ENCODE measurements at places on chromosomes 16 and 17.
A peak's percentile ranks its signal among the peaks of the same experiment; 100 is the strongest.

- no peak for DNase-seq
Observed at GRCh38 chr17:66330646-66331037, 28.2 kb downstream of the PRKCA start.

DNA sequence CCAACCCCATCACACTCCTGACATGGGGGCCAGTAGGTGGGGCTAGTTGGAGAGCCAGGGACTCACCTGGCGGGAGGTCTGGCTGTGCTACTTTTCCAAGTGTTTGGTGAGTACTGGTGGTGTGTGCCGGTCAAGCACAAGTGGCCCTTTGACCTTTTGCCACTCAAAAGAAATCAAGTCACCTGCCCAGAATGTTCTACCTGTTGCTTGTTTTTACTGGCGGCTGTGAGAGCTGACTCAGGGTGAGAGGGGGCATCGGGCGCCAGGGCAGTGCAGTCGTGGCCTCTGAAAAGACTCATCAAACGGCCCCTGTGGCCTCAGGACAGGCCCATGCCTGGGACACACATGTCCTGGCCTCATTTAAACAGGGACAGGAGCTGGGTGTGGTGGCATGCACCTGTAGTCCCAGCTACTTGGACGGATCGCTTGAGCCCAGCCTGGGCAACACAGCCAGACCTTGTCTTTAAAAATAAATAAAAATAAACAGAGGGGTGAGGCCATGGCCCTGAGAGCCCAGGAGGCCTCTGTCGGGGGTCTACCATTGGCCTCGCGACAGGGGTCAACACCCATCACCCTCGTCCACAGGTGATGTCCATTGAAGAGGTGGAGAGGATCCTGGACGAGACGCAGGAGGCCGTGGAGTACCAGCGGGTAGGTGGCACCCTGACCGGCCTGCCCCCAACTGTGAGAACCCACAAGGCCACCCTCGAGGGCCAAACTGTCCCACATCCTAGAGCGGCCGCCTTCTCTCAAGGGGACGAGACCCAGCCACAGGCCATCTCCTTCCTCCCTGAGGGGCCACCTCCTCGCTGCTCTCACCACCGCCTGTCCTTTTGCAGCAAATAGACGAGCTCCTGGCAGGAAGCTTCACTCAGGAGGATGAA is 5.0 kb downstream of the CHMP6 start:
- DNase-seq, result no peak

DNA sequence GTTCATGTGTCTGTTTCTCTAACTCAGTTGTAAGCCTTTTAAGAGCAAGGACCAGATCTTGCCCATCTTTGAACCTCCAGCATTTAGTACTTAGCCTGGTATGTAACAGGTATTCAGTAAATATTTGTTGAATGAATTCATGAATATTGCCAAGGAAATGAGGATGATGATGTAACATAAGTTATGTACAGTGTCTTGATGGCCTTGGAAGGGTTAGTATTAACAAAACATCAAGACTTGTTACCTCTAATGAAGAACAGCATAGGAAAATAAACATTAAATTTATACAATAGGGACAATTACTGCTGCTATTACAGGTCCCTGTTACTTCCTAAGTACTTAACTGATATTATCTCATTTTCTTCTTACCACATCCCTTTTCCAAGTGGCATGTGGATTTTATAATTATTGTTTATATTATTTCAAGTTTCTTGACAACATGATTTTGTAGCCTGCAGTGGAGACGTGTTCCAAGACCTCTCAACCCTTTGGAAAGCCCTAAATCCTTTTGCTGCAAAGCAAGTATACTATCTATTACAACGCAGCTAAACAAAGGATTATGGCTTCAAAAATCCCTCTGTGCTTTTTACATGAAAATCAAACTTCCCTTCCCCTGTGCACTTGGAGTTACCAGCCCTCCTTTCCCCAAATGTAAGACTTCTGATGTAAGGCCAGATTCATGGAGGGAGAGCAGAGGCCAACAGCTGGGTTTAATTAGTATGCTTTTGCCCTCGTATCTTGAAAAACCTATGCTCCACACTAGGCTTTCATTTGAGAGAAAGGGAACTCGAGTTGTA is 77.4 kb upstream of the SMIM36 start:
- DNase-seq, result no peak

DNA sequence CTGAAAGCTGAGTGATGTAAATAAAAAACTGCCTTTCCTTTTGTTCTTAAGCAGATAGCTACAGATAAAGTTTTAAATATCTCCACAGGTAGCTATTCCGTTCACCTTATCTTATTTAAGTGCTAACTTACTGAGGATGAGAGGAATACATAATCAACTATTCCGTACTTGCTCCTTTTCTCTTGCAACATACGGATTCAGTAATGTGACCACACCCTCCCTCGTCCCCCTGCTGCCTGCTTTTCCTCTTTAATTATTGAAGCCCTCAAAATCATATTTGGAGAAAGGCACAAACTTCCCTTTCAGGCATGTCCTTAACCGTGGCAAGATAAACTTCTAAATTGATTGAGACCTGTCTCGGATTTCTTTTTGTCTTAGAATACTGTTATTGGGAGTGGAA is 101.4 kb downstream of the MAP2K4 start:
- DNase-seq, result no peak

DNA sequence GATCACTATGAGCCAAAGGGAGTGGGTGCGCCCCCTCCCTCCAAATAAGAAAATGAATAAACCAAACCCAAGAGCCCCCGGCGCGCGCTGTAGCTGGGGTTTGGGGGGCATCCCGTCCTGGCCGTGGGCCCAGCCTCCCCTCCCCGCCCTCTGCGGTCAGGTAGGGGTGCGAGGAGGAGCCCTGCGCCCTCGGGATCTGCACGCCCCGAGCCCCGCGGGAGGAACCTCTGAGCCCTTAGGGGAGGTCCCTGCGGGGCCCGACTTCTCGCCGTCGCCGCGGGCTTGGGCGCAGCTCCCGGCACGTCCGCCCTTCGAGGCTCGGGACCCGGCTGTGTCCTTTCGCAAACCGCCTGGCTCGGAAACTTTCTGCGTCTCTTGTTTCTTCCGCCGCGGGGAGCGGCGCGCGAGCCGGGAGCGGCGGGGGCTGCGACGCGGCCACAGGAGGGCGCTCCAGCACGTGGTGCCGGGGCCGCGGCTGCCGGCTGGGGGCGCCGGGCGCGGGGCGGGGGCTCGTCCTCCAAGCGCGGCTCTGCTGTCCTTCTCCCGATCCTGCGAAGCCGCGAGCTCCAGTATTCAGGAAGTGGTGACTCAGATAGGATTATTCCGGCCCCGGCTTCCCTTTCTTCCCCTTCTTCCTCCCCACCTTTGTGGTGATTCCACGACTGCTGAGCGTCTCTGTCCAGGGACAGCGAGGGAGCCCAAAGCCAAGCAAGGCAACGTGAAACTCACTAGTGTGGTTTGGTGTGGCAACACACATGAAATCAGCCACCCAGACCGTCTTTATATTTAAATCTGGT is 1.6 kb downstream of the PITPNC1 start:
- DNase-seq, result peak; percentile 52

- DNase-seq, result no peak
Observed at GRCh38 chr17:42313773-42314566, 25.7 kb downstream of the STAT5A start.

- DNase-seq, result no peak
Observed at GRCh38 chr17:68310152-68310551, 18.9 kb downstream of the ARSG start.

DNA sequence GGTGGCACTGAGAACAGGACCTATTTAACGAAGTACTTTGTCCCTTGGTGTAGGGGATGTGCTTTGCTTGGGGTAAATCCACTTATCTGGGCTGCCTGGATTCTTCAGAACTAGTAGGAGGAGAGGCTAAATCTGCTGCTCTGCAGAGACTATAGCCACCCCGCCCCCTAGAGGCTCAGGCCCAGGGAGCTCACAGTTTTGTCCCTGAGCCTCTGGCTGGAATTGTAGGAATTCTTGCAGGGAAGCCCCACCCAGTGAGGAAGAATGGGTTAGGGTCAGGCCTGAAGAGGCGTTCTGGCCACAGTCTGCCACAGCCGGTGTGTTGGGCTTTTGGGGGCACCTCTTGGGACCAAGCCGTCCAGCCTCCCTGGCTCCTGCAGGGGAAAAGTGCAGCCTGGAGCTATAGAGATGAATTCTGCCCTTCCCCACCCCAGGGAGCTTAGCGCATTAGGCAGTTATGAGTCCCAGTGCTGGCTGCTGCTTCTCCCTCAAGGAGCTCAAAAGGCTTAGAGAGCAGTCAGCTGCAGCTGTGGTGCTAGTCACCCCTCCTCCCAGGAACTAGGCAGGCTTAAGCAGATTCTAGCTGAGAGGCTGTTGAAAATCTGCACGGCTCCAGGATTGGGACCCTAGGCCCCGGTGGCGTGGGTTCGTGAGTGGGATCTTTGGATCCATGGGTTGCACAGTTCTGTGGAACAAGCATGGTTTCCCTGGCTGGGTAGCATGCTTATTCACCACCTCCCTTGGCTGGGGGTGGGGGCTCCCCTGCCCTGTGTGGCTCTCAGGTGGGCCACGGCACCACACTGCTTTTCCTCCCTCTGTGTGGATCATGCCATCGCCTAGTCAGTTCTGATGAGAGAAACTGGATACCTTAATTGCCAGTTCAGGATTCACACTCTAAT is 237.4 kb upstream of the TOM1L1 start:
- no peak for DNase-seq

DNA sequence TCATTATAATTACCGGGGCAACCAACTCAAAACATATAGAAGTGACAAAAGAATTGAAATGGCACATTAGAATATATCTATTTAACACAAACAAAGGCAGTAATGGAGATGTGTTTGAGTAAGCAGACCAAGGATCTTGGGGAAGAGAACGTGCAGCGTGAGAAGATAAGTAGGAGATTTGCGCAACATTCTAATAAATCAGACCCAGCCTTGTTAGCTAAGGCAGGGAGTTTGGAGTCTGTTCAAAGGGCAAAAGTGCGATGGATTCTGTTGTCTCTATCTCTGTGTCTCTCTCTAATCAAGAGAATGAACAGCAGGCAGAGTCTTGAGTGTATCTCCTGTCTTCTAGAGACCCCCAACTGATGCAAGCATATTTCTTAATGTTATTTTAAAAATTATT is 55.0 kb upstream of the FA2H start:
- DNase-seq, result no peak

DNA sequence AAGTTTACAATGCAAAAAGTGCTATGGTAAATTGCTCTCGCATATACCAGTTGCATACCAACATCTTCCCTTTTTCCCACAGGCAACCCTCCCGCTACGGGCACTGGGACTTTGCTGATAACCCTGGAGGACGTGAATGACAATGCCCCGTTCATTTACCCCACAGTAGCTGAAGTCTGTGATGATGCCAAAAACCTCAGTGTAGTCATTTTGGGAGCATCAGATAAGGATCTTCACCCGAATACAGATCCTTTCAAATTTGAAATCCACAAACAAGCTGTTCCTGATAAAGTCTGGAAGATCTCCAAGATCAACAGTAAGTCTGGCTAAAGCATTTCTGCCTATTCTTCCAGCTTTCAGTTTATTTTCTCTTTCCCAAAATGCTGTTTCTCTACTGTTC is 27.9 kb upstream of the HSBP1 start:
- DNase-seq, result no peak

DNA sequence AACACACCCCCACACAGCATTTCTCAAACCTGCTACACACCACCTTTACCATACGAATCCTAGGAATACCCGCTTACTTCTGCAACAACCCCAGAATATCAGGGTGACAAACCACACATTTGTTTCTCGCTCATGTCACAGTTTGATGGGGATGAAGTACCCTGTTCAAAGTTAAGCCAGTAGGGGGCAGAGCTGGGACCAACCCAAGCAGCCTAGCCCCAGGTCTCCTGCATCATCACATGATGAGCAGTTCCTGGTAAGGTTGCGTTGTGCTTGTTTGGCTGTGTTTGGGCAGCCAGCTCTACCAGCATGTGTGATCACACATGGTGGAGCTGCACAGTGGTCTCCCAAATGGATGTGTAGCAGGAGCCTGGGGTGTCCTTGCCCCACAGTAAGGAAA is 103.6 kb upstream of the C16orf82 start:
- no peak for DNase-seq

DNA sequence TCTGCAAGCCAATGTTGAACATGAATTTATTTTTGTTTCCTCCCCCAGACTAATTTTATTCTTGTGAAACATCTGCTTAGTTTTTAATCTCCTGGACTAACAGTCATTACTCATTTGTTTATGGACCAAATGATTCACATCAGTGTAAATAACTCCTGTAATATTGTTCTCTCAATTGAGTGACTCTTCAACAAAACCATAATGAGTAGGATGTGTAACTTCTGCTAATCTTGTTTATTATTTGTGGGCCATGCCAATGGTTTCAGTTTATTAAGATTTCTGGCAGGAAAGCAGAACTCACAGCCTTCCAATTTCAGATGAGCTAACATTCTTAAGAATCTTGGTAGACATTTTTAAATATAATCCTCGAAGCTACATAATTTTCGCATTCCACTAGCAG is 1216.3 kb upstream of the GOT2 start:
- DNase-seq, result no peak

GRCh38 chr17:50112694-50113093 is 17.3 kb downstream of the SAMD14 start:
- DNase-seq, result no peak

- DNase-seq, result no peak
Observed at GRCh38 chr16:87190288-87191230, 126.6 kb downstream of the C16orf95 start.

- no peak for DNase-seq
Observed at GRCh38 chr17:38741921-38742410, 6.2 kb downstream of the PCGF2 start.

DNA sequence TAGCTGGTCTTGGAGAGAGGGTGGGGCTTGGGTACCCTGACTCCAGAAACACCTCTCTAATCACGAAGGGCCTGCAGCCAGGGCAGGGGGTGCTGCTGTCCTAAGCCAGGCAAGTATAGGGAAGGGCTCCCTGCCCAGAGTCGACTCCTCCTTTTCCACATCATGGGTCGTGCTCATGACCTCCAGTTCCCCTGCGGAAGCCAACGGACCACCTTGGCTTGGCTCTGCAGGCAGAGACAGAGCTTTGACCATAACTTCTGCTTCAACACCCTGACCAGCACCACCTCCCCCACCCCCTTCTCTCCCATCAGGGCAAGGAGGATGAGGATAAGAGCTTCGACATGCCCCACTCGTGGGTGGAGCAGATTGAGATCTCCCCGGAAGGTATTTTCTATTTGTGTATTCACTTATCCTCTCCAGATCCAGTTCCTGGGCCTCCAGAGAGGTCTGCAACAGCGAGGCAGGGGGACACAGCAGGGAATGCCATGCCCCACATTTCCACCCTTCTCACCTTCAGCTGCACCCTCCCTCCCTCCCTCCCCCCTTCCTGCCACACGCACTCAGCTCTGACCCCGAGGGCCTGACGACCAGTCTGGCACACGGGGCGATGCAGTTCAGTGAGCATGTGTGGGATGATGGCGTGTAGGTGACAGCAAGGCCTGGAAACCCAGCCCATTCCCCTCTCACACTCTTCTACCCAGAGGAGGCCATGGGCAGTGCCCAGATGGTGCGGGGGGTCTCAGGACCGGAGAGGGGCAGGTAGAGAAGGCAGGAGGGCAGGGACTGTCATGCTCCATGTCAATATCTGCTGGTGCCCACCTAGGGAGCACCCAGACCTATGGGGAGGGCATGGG is 14.0 kb upstream of the KATNB1 start:
- DNase-seq, result no peak

GRCh38 chr17:12859520-12859919 is 70.2 kb downstream of the ARHGAP44 start:
- DNase-seq, result no peak

GRCh38 chr16:22098405-22099255 is 6.3 kb downstream of the VWA3A start:
- peak; percentile 71 for DNase-seq

- DNase-seq, result no peak
Observed at GRCh38 chr16:64351121-64351520, 770.7 kb downstream of the CDH11 start.

- DNase-seq, result no peak
Observed at GRCh38 chr16:19760356-19761060, 42.4 kb downstream of the IQCK start.

GRCh38 chr17:6261466-6261865 is 173.5 kb downstream of the AIPL1 start:
- no peak for DNase-seq
